Endothelial cell of umbilical vein (primary cell): ENCODE measurements at places on chromosomes 11 and 22. TPM values are rescaled to one million over a fixed set of nuclear protein-coding genes. Genes with fewer than 3 reads are reported as not detected.

DNA sequence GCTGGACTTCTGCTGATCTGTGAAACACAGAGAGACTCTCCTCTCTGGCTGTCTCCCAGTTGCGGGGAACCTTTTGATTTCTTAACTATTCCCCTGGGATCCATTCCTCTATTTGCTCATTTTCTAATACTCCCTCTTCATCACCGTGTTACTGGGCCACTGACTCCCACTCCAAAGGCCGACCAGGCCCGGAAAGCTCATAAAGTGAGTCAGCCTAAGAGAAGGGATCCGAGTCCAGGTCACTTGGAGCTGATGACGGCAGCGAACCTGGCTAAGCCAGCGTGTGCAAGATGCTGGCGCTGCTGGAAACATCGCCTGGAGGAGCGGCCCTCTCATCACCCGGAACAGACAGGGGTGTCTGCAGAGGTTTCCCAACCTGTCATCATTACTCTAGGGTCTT lies 112.8 kb downstream of the FBXO7 start:
- no peaks in the 10 kb centered on the region for H3K27me3 ChIP-seq
- DNase-seq, result no peak

Gene TRIM51G
- total RNA-seq, result not detected in 2 replicates

- H3K27ac ChIP-seq, result peak overlapping the region; percentile 18
- H3K4me1 ChIP-seq, result peaks cover 14% of the 10 kb centered on the region
- DNase-seq, result no peak
Observed at GRCh38 chr11:106076171-106076918, 802 bp downstream of the KBTBD3 start.

- no peak for DNase-seq
- H3K4me1 ChIP-seq, result no peaks in the 10 kb centered on the region
- no peaks in the 10 kb centered on the region for H3K36me3 ChIP-seq
- H3K27me3 ChIP-seq, result peaks cover 29% of the 10 kb centered on the region
- no peak overlapping the region for H3K4me3 ChIP-seq
- H3K27ac ChIP-seq, result no peak overlapping the region
Observed at GRCh38 chr11:61580271-61580888, 496 bp downstream of the SYT7 start.

- no peaks in the 10 kb centered on the region for H3K27me3 ChIP-seq
- H3K4me3 ChIP-seq, result peak overlapping the region; percentile 58
- peak; percentile 88 for DNase-seq
- peaks cover 38% of the 10 kb centered on the region for H3K4me1 ChIP-seq
- no peaks in the 10 kb centered on the region for H3K36me3 ChIP-seq
Observed at GRCh38 chr11:103907548-103908455, 128.6 kb upstream of the DDI1 start.

- H3K36me3 ChIP-seq, result peaks cover 17% of the 10 kb centered on the region
- H3K4me1 ChIP-seq, result peaks cover 29% of the 10 kb centered on the region
- peak; percentile 84 for DNase-seq
Observed at GRCh38 chr11:47408598-47409439, 429 bp downstream of the SLC39A13 start.

DNA sequence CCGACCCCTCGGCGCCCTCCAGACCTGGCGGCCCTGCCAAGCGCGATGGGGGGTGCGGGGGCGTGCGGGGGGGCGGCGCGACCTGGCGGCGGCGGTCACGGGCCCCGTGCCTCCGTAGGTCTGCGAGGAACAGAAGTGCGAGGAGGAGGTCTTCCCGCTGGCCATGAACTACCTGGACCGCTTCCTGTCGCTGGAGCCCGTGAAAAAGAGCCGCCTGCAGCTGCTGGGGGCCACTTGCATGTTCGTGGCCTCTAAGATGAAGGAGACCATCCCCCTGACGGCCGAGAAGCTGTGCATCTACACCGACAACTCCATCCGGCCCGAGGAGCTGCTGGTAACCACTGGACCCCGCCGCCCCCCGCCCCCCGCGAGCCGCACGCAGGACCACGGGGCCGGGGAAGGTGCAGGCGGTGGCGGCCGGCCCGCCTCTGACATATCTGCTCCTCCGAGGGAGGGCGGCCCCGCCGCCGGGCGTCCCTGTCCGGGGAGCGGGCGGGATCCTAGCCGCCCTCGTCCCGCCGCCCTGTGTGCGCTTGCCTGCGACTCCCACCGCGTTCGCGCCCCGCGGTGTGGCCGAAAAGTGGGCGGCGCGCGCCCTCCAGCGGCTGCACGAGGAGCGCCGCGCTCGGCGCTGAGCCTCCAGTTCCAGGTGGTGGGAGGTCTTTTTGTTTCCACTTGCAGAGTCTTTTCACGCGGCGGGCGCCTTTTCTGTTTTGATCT lies 2.1 kb downstream of the CCND1 start:
- peaks cover 29% of the 10 kb centered on the region for H3K4me1 ChIP-seq
- DNase-seq, result peak; percentile 77
- peaks cover 9% of the 10 kb centered on the region for H3K36me3 ChIP-seq
- peak overlapping the region; percentile 61 for H3K4me3 ChIP-seq

DNA sequence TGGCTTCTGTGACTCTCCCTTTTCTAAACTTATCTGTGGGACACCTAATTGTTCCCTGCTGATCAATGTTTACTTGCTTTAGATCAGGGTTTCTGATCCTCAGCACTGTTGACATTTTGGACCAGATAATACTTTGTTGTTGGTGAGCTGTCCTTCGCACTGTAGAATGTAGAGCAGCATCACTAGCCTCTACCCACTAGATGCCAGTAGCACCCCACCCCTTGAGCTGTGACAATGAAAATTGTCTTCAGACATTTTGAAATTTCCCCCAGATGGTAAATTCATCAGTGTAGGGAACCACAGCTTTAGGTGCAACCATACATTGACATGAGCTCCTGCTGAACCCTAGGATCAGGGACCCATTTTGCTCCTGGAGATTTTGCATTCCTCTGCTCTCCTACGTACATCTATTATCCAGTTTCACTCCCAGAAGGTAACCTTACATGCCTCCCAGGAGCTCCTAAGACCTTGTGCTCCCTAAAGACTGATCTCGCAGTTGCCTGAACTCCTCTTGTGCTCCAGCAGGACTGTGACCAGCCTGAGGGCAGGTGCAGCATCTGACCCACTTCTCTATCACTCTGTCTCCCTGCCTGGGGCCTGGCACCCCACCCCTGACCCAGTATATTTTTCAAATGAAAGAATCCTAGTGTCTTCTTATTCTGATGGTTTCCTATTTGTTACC lies 107.8 kb downstream of the FAR1 start:
- H3K27me3 ChIP-seq, result peaks cover 15% of the 10 kb centered on the region
- H3K36me3 ChIP-seq, result no peaks in the 10 kb centered on the region
- no peak overlapping the region for H3K4me3 ChIP-seq
- no peaks in the 10 kb centered on the region for H3K4me1 ChIP-seq

Gene ARHGAP42
- total RNA-seq, result 2.4 and 6.6 TPM in 2 replicates

Gene OR52I2
- not detected in 2 replicates for total RNA-seq

Gene REXO2
- 155 and 182 TPM in 2 replicates for total RNA-seq

Gene RBMXL2
- 0.51 TPM in 1 of 2 replicates, not detected in the other for total RNA-seq

GRCh38 chr11:115678942-115679341 lies 174.7 kb upstream of the CADM1 start:
- H3K27ac ChIP-seq, result no peak overlapping the region
- DNase-seq, result no peak
- no peak overlapping the region for H3K4me3 ChIP-seq
- H3K27me3 ChIP-seq, result no peaks in the 10 kb centered on the region
- no peaks in the 10 kb centered on the region for H3K36me3 ChIP-seq

GRCh38 chr11:126502159-126502558 lies 146.7 kb downstream of the ST3GAL4 start:
- no peaks in the 10 kb centered on the region for H3K27me3 ChIP-seq
- H3K4me3 ChIP-seq, result no peak overlapping the region
- H3K36me3 ChIP-seq, result no peaks in the 10 kb centered on the region
- no peak overlapping the region for H3K27ac ChIP-seq
- no peaks in the 10 kb centered on the region for H3K4me1 ChIP-seq
- DNase-seq, result no peak

- H3K27ac ChIP-seq, result peak overlapping the region; percentile 82
- H3K4me1 ChIP-seq, result peaks cover 45% of the 10 kb centered on the region
- no peaks in the 10 kb centered on the region for H3K27me3 ChIP-seq
- no peaks in the 10 kb centered on the region for H3K36me3 ChIP-seq
Observed at GRCh38 chr11:28704801-28705200, 596.6 kb downstream of the METTL15 start.

DNA sequence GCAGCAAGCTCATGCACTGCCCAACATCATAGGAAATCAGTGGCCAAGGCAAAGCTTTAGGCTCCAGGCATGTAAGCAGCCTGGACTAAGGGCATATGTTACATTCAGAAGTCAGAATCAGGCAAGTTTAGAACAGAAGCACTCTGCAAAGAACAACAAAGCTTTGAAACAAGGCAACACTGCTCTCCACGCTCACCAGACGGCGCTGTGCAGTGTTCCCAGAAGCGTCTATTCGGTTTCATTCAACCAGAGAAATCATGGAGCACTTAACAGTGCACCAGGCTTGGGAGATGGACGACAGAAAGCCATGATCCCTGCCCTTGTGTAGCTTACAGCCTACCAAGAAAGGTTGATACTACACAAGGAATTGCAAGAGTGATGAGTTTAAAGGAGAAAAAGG lies 555.8 kb downstream of the BUD13 start:
- DNase-seq, result peak; percentile 57
- no peak overlapping the region for H3K27ac ChIP-seq
- no peaks in the 10 kb centered on the region for H3K36me3 ChIP-seq
- no peaks in the 10 kb centered on the region for H3K4me1 ChIP-seq
- H3K27me3 ChIP-seq, result no peaks in the 10 kb centered on the region

- no peak overlapping the region for H3K27ac ChIP-seq
- DNase-seq, result peak; percentile 27
- H3K36me3 ChIP-seq, result no peaks in the 10 kb centered on the region
- no peak overlapping the region for H3K4me3 ChIP-seq
- peaks cover 21% of the 10 kb centered on the region for H3K4me1 ChIP-seq
Observed at GRCh38 chr11:14789879-14790484, 102.0 kb downstream of the CYP2R1 start.

DNA sequence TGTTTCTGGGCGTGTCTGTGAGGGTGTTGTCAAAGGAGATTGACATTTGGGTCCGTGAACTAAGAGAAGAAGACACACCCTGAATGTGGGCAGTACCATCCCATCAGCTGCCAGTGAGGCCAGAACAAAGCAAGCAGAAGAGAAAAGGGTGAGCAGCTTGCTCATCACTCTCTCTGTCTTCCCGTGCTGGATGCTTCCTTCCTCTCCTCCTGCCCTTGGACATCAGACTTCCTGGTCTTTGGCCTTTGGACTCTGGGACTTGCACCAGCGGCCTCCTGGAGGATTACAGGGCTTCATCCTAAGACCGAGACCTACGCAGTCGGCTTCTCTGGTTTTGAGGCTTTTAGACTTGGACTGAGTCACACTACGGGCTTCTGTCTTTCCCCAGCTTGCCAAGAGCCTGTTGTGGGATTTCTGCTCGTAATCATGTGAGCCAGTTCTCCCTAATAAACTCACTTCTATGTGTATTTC lies 18.8 kb downstream of the APOL2 start:
- no peak overlapping the region for H3K27ac ChIP-seq
- peaks cover 4% of the 10 kb centered on the region for H3K4me1 ChIP-seq
- peaks cover 20% of the 10 kb centered on the region for H3K27me3 ChIP-seq
- H3K36me3 ChIP-seq, result no peaks in the 10 kb centered on the region
- no peak overlapping the region for H3K4me3 ChIP-seq

- no peaks in the 10 kb centered on the region for H3K36me3 ChIP-seq
- peak overlapping the region; percentile 80 for H3K27ac ChIP-seq
- H3K27me3 ChIP-seq, result no peaks in the 10 kb centered on the region
- peak overlapping the region; percentile 95 for H3K4me3 ChIP-seq
- DNase-seq, result no peak
Observed at GRCh38 chr11:10305262-10305963, 540 bp downstream of the ADM start.

DNA sequence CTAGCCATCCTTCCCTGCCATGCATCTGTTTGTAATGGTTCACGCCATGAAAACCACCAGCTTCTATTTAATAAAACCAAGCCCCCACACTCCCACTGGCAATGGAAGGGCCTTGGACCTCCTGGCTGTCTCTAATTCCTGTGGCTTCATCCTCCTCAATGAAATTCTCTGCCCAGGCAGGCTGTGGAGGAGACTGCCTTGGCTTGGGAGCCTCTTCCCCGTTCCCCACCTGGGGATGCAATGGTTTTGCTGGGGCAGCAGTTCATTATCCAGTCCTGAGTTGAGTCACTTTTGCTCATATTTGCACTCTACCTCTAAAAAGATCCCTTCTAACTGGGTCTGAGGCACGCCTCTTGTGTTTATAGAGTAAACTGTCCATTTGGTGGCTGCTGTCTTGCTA lies 515.8 kb downstream of the NTM start:
- no peak for DNase-seq
- no peaks in the 10 kb centered on the region for H3K36me3 ChIP-seq
- no peak overlapping the region for H3K4me3 ChIP-seq
- no peak overlapping the region for H3K27ac ChIP-seq
- peaks cover 13% of the 10 kb centered on the region for H3K4me1 ChIP-seq
